ENCODE measurements at places on chromosomes 5 and 9.

DNA sequence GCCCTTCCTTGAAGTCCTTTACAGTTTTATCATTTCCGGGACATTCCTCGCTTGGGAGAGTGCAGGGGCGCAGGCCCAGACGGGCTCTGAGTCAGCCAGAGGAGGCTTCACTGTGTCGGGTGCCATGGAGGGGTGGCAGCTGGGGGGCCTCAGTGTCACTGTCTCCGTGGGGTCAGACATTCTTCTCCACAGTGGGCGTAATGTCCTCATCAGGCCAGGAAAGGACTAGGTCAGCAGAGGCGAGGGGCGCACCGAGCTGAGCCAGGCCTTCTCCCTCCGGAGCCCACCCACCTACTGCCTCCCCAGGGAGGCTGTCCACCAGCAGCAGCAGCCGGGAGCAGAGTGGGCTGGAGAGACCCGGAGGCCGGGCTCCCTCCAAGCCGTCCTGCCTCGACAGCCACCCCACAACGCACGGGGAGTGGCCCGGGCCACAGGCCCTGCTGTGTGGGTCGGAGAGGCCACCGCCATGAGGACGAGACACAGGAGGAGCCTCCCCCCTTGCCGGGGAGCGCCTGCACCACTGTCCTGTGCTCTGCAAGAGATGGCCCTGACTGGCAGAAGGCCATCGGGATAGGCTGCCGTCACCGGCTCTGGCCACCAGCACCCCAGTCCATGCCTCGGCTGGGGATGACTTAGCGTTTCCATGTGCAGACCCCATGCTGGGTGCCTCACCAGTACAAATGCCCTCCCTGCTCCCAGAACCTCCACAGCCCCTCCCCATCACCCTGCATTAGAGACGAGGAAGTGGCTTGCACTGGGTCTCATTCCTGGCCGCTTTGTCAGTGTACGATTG, 26.5 kb downstream of the SARDH start:
- no peak for DNase-seq

GRCh38 chr9:88915916-88916315, 75.4 kb upstream of the S1PR3 start:
- no peak for DNase-seq

- no peak for DNase-seq
These were observed 44.5 kb downstream of the SECISBP2 start for GRCh38 chr9:89362647-89363310.

- DNase-seq = no peak
These were observed 2.6 kb upstream of the SNX18 start for GRCh38 chr5:54514841-54515432.

Data from stimulated activated CD8-positive, alpha-beta memory T cell treated with anti-CD3 and anti-CD28 coated beads, Interleukin-15, amount 100 ng/mL, for 1 hour (primary cell).